ENCODE measurements at places on chromosomes 7 and 10. TPM values are rescaled to one million over a fixed set of nuclear protein-coding genes. Genes with fewer than 3 reads are reported as not detected.

DNA sequence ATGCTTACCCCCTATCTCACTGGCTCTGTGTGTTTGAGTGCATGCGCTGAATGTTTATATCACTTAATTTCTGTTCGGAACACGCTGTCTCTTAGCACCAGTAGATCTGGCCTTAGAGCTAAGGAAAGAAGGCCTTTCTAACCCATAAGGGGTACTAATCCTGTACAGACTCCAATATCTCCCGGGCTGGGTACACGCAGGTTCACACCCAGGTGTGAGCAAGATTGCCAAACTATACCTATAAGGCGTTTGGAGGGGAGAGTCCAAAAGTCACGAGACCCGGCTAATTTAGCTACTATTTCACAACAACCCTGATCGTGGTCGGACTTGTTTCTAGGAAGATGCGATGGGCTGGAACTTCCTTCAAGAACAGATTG is 727 bp upstream of the PDSS1 start:
- H3K4me1 ChIP-seq: peaks cover 14% of the 10 kb centered on the region
- DNase-seq: no peak
- H3K36me3 ChIP-seq: peaks cover 3% of the 10 kb centered on the region
- H3K27me3 ChIP-seq: peaks cover 13% of the 10 kb centered on the region

- no peak overlapping the region for H3K4me3 ChIP-seq
- H3K27me3 ChIP-seq: peaks cover 11% of the 10 kb centered on the region
- H3K36me3 ChIP-seq: no peaks in the 10 kb centered on the region
- no peak for DNase-seq
- no peaks in the 10 kb centered on the region for H3K4me1 ChIP-seq
- H3K27ac ChIP-seq: no peak overlapping the region
These were observed 29.5 kb upstream of the INHBA start for GRCh38 chr7:41732436-41732785.

DNA sequence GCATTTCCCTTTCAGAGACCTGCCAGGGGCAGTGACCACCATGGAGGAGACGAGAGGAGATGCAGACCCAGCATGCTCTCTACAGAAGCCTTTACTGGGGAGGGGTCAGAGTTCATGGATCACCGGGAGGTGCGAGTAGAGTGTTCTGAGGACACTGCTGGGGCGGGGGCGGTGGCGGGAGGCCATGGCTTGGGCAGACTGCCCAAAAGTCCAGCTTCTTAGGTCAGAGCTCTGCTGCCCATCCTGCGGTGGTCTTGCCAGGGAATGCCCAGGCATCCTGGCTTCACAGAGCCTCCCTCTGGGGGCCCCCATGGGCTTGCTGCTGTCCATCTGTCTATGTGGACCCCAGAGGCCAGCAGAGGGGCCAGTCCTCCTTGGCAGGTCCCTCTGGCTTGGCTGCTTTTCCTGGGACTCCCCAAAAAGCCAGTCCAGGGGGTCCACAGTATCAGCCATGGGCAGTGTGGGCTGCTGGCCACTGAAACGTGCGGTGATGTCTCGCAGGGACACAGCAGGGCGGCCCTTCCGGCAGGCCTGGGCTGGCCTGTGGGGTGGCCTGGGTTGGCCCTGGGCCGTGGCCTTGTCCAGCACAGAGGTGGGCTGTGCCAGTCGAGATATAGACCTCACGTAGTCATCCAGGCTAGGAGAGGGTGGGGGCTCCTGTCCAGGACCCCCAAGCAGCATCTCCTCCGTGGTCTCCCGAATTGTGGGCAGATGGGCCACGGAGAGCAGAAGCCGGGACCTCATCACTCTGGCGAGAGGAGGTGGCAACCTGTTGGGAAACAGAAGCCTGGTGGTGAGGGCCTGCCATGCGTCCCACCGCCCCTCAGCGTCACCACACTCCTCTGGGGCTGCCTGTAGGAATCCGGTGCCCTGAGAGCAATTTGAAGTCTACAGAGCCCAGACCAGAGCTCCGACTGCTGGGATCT is 1.1 kb downstream of the DEPP1 start:
- peak overlapping the region; percentile 76 for H3K4me3 ChIP-seq
- no peak for DNase-seq

- H3K4me1 ChIP-seq: peaks cover 7% of the 10 kb centered on the region
- no peak overlapping the region for H3K27ac ChIP-seq
- H3K36me3 ChIP-seq: no peaks in the 10 kb centered on the region
- H3K4me3 ChIP-seq: no peak overlapping the region
These were observed 18.5 kb downstream of the ASZ1 start for GRCh38 chr7:117408831-117409230.

DNA sequence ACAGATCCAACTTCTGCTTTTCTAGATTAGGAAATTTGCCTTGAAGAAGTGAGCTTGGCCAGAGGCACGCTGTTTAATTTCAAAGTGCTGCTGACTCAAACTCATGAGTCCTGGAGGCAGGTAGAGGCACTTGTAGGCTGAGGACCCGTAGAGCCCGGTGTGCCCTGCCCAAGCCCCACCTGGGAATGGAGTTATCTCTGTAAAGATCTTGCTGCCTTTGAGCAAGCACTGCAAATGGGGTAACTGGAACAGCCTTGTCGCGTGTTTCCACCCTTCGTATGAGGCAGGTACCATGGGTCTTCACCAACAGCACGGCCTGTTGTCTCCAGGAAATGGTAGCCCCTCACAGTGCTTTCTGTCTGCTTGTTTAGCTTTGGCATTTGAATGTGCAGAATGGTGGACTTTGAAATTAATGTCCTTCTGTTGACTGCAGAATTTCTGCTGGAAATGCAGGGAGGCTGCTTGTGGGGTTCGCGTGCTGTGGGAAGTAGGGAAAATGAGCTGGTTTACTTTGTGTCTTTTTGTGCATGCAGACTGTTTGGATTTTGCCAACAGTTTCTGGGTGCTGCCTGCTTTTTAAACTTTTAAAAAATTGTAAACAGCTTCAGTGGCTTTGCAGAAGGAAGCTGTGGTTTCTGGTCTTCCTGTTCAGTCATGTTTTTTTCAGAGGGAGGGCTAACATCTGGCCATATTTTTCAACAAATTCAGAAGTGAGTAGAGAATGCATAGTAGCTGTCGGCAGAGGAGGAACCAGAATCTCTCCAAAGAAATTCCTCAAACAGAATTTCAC is 27.2 kb downstream of the CCM2 start:
- DNase-seq: no peak
- H3K27me3 ChIP-seq: no peaks in the 10 kb centered on the region
- H3K4me3 ChIP-seq: no peak overlapping the region
- H3K4me1 ChIP-seq: peaks cover 3% of the 10 kb centered on the region

DNA sequence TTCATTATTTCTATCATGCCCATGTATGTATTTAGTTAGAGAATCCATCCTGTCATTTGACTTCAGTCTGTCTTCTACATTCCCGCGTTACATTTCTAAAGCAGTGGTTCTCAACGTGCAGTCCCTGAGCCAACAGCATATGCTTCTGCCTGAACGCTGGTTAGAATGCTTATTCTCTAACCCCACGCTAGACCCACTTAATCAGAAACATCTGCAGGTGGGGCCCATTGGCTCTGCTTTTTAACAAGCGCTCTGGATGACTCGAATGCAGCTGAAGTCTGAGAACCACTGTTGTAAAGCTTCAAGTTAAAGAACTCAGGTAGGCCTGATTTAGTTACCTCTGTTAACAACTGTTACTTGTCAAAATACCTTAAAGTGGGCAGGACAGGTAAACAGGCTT is 38.2 kb downstream of the NEUROD6 start:
- H3K27me3 ChIP-seq: peaks cover 8% of the 10 kb centered on the region
- no peaks in the 10 kb centered on the region for H3K36me3 ChIP-seq
- no peak for DNase-seq
- H3K4me1 ChIP-seq: no peaks in the 10 kb centered on the region
- H3K4me3 ChIP-seq: no peak overlapping the region

DNA sequence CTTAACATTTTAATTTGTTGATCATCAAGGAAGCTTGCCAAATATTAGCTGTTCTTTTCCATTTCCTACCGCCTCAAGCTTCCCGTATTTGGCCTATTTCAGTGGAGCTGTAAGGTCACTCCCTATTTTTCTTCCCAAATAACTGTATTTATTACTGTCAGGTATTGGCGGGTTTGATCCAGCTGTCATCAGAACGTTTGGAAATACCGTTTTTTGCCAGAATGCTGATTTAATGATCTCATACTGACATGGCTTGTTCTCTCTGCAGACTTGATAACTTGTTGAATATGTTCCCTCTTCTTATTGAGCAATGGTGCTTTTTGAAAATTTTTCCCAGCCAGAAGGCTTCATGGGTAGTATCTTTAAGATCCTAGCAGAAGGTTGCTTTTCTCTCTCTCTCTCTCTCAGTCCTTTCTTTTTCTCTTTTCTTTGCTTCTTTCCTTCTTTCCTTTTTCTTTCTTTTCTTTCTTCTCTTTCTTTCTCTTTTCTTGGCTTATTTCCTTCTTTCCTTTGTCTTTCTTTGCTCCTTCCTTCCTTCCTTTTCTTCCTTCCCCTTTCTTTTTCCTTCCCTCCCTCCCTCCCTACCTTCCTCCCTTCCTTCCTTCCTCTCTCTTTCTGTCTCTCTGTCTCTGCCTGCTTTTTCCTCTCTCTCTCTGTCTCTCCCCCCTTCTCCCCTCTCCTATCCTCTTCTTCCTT is 42.1 kb downstream of the CUX1 start:
- H3K27me3 ChIP-seq: no peaks in the 10 kb centered on the region
- DNase-seq: no peak
- H3K4me3 ChIP-seq: no peak overlapping the region
- peaks cover 2% of the 10 kb centered on the region for H3K36me3 ChIP-seq

SPDYE16 gene
- 0.31 TPM for total RNA-seq

EN2 gene
- not detected for total RNA-seq

IFRD1 gene
- 76.6 TPM for total RNA-seq

SLC39A12 gene
- not detected for total RNA-seq

Measured in progenitor cell of endocrine pancreas (in vitro differentiated cells).